ENCODE measurements at places on chromosomes 2 and 18.

GRCh38 chr18:54860941-54861340 is 32.7 kb downstream of the RAB27B start:
- H3K4me1 ChIP-seq, result no peaks in the 10 kb centered on the region
- no peaks in the 10 kb centered on the region for H3K27me3 ChIP-seq
- H3K36me3 ChIP-seq, result no peaks in the 10 kb centered on the region
- no peak overlapping the region for H3K27ac ChIP-seq
- no peak overlapping the region for H3K4me3 ChIP-seq
- no peak for DNase-seq

GRCh38 chr18:6484659-6485058 is 69.9 kb upstream of the L3MBTL4 start:
- no peak overlapping the region for H3K27ac ChIP-seq
- H3K36me3 ChIP-seq, result no peaks in the 10 kb centered on the region
- H3K27me3 ChIP-seq, result no peaks in the 10 kb centered on the region
- H3K4me1 ChIP-seq, result no peaks in the 10 kb centered on the region
- H3K4me3 ChIP-seq, result no peak overlapping the region

- H3K27me3 ChIP-seq, result no peaks in the 10 kb centered on the region
- H3K36me3 ChIP-seq, result peaks cover 56% of the 10 kb centered on the region
- no peak overlapping the region for H3K4me3 ChIP-seq
- no peak for DNase-seq
Observed at GRCh38 chr2:189066037-189066436, 91.9 kb downstream of the COL3A1 start.

GRCh38 chr2:100957996-100958653 is 44.0 kb upstream of the RPL31 start:
- H3K36me3 ChIP-seq, result no peaks in the 10 kb centered on the region
- peak overlapping the region; percentile 93 for H3K27ac ChIP-seq
- peak overlapping the region; percentile 78 for H3K4me3 ChIP-seq
- no peaks in the 10 kb centered on the region for H3K27me3 ChIP-seq
- H3K4me1 ChIP-seq, result peaks cover 53% of the 10 kb centered on the region
- DNase-seq, result peak; percentile 94

- H3K27ac ChIP-seq, result peak overlapping the region; percentile 94
- DNase-seq, result peak; percentile 64
- peaks cover 59% of the 10 kb centered on the region for H3K4me1 ChIP-seq
Observed at GRCh38 chr2:9554921-9555296, 721 bp downstream of the ADAM17 start.

DNA sequence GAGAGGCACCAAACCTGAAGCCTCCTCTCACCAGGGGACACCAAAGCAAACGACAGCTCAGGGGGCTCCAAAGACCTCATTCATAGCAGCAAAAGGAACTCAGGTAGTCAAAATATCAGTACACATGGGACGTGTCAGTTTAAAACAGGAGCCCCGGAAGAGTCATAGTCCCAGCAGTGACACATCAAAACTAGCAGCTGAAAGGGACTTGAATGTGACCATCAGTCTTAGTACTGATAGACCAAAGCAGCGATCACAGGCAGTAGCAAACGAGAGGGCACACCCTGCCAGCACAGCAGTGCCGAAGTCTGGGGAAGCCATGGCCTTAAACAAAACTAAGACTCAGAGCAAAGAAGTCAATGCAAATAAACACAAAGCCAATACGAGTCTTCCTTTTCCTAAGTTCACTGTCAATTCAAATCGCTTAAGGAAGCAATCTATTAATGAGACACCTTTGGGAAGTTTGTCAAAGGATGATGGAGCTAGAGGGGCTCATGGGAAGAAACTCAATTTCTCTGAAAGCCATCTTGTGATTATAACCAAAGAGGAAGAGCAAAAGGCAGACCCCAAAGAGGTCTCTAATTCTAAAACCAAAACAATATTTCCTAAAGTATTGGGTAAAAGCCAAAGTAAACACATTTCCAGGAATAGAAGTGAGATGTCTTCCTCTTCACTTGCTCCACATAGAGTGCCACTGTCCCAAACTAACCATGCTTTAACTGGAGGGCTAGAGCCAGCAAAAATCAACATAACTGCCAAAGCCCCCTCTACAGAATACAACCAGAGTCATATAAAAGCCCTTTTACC is 1.2 kb downstream of the GALNT5 start:
- no peak for DNase-seq
- H3K27me3 ChIP-seq, result no peaks in the 10 kb centered on the region
- peak overlapping the region; percentile 94 for H3K27ac ChIP-seq
- peaks cover 34% of the 10 kb centered on the region for H3K36me3 ChIP-seq
- H3K4me1 ChIP-seq, result peaks cover 88% of the 10 kb centered on the region

DNA sequence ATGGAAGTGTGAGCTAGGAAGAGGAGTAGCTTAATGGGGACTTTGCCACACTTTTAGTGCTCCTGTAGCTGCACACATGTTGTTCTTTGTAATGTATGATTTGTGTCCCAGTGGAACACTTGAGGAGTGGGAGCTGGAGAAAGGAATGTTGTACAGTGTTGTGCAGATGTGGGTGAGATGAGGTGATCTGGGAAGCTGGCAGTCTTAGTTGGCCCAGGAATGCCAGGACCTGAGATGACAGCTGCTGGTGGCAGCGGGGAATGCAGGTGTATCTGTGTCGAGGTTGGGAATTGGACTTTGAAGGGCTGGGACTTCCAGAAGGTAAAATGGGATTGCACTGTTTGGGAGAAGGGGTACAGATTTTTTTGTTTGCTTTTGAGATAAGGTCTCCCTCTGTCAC is 23.6 kb downstream of the NEDD4L start:
- peaks cover 30% of the 10 kb centered on the region for H3K27me3 ChIP-seq
- H3K4me1 ChIP-seq, result no peaks in the 10 kb centered on the region
- no peak for DNase-seq

DNA sequence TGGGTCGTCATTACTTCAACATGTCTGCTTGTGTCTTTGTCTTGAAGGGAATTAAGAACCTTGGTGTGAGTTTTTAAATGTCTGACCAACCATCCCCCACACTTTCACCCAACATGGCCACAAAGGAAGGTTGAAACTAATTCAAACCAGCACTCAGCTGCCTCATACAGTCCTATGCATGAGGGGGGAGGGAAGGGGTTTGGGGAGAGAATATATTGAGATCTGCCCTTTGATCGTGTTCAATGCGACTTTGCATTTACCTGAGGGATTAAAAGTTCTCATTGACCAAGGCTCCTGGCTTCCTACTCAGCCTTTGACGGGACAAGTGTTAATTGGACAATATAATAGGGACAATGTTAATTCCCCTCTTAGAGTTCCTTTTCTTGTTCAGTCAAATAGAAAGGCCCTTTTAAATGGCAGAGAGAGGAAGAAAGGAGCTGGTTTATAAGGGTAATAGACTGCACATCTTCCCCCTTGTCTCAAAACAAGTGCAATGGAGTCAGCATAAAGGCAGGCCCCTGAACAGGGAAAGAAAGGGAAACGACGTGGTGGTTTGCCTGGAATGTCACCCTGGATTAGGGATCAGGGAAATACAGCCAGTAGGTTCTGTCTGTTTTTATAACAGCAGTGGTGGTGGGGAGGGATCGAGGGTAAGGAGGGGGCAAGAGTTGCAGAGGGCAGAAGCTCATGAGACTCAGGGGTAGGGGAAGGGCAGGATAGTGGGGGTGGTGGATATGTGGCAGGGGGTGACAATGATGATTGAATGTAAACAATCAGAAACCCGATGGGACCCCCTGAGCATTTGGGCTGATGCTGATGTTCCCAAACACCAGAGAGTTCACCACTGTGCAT is 198.7 kb downstream of the MYCN start:
- DNase-seq, result no peak
- no peaks in the 10 kb centered on the region for H3K27me3 ChIP-seq
- H3K4me1 ChIP-seq, result no peaks in the 10 kb centered on the region

- no peak overlapping the region for H3K27ac ChIP-seq
- H3K36me3 ChIP-seq, result no peaks in the 10 kb centered on the region
- peaks cover 11% of the 10 kb centered on the region for H3K4me1 ChIP-seq
Observed at GRCh38 chr2:119637371-119637770, 41.6 kb upstream of the TMEM177 start.

GRCh38 chr2:46161315-46161714 is 135.9 kb upstream of the EPAS1 start:
- peaks cover 47% of the 10 kb centered on the region for H3K4me1 ChIP-seq
- H3K27ac ChIP-seq, result no peak overlapping the region
- H3K4me3 ChIP-seq, result no peak overlapping the region
- peaks cover 16% of the 10 kb centered on the region for H3K36me3 ChIP-seq

DNA sequence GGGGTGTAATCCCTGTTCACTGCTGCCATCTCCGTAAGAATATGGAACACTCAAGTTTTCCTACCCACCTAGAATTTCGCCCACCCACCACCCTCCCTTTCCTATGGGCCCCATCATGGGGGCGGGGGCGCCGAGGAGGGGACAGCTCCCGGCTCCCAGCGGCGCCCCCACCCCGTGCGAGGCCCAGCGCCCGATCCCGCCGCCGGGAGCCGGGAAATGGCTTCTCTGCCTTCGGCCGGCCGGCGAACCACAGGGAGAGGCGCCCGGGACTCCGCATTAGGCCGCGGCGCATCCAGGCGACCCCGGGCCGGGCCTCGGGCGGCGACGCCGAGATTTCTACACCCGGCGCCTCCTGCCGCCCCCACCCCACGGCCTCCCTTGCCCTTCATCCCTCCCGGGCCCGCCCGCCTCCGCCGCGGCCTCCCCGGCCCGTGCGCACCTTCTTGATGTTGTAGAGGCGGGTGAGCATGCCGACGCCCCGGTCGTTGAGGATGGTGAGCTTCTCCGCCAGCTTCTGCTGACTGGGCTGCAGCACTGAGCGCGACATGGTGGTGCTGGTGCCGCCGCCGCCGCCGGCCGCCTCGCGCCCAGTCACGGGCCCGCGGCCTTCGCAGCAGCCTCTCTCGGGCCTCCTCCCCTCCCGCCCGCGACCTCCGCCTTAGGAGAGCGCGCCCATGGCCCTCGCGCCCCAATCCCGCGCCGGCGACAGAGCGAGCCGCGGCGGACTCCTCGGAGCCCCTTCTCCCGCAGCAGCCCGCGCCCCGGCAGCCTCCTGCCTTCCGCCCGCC is 510 bp downstream of the NCKAP1 start:
- peaks cover 2% of the 10 kb centered on the region for H3K27me3 ChIP-seq
- H3K4me3 ChIP-seq, result peak overlapping the region; percentile 97
- H3K4me1 ChIP-seq, result peaks cover 53% of the 10 kb centered on the region

- H3K27me3 ChIP-seq, result no peaks in the 10 kb centered on the region
- H3K27ac ChIP-seq, result no peak overlapping the region
- no peak for DNase-seq
- H3K4me1 ChIP-seq, result peaks cover 15% of the 10 kb centered on the region
- H3K36me3 ChIP-seq, result peaks cover 4% of the 10 kb centered on the region
Observed at GRCh38 chr2:171319164-171319810, 114.5 kb downstream of the METTL8 start.

GRCh38 chr18:51957001-51957400 is 383.0 kb upstream of the DCC start:
- H3K36me3 ChIP-seq, result no peaks in the 10 kb centered on the region
- H3K27me3 ChIP-seq, result no peaks in the 10 kb centered on the region
- H3K27ac ChIP-seq, result no peak overlapping the region
- no peaks in the 10 kb centered on the region for H3K4me1 ChIP-seq
- DNase-seq, result no peak
- H3K4me3 ChIP-seq, result no peak overlapping the region

DNA sequence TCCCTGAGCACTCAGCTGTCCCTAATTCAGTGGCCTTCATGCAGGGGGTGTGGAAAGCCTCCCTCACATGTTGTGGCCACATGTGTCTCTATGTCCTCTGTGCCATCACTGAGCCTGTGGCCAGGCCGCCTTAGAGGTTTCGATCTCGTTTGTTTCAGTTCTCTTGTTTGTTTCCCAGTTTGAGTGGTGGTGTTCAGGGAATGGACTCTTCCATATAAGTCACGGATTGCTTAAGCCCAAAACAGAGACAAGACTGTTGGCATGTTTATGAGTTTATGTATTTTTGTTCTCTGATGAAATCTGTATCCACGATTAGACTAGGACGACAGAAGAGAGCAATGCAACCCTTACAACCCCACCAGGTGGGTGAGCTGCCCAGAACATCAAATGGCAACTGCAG is 134.5 kb downstream of the CCBE1 start:
- DNase-seq, result no peak
- no peak overlapping the region for H3K4me3 ChIP-seq
- peaks cover 64% of the 10 kb centered on the region for H3K4me1 ChIP-seq

GRCh38 chr2:43163584-43164270 is 62.7 kb downstream of the ZFP36L2 start:
- H3K4me3 ChIP-seq, result no peak overlapping the region
- H3K36me3 ChIP-seq, result no peaks in the 10 kb centered on the region
- no peak overlapping the region for H3K27ac ChIP-seq
- H3K4me1 ChIP-seq, result peaks cover 33% of the 10 kb centered on the region

- no peaks in the 10 kb centered on the region for H3K27me3 ChIP-seq
- DNase-seq, result no peak
Observed at GRCh38 chr2:52659546-52659945, 1108.1 kb upstream of the CHAC2 start.

DNA sequence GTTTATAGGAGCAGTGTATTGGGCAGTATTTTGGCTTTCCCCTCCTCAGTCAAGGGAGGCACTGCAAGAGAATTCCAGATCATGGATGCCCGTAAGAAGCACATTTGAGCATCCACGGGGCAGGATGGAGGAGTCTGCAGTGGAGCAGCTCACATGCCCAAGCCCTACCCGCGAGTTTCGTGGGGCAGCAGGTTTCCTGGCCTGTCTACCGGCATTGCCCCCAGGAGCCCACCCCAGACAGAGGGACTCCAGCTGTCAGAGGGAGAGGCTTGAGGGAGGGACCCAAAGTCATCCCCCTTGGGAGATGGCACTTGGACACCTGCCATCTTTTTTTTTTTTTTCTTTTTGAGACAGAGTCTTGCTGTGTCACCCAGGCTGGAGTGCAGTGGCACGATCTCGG is 31.3 kb downstream of the TMEM177 start:
- H3K27ac ChIP-seq, result no peak overlapping the region
- no peaks in the 10 kb centered on the region for H3K36me3 ChIP-seq
- DNase-seq, result no peak
- H3K4me3 ChIP-seq, result no peak overlapping the region

DNA sequence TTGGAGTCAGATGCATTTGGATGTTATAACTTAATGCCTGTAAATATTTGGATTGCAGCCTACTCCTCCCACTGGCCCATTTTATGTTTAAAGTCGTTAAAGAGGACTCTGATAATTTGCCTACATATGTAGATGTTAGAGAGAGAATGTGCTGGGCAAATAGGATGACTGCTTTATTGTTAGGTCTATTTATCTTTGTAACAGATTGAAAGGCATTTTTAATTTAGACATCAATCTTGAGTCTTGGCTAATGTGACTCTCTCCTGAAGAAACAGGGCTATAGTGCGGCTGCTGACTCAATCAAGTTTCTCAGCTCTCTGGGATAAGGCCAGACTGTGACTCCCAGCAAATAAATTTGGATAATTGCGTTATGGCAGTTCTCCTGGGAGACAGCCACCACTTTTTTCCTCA is 1101.4 kb downstream of the CBLN2 start:
- no peaks in the 10 kb centered on the region for H3K4me1 ChIP-seq
- H3K27me3 ChIP-seq, result peaks cover 2% of the 10 kb centered on the region
- no peak overlapping the region for H3K27ac ChIP-seq
- H3K36me3 ChIP-seq, result no peaks in the 10 kb centered on the region
- no peak overlapping the region for H3K4me3 ChIP-seq
